ENCODE measurements at places on chromosomes 1 and 21.

DNA sequence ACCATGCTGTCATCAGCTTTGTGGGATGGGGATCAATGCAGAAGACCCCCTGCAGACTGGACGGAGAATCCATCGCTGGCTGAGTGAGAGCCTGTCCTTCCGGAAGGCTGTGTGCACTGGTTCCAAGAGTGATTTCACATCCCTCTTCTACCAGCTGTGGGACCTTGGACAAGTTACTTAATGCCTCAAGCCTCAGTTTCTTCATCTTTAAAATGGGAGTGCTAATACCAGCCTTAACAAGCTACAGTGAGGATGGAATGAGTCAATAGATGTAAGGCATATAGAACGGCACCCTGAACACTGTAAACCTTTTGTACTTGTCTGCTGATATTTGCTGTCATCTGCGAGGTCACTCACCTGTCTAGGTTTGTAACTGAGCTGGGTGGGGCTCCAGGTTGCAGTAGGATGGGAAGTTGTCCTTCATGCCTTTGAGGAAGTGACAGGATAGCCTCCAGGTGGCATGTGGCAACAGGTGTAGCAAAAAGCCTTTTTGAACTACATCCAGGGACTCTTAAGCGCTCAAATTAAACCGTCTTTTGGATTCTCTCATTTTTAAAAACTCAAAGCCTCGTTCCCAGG lies 27.5 kb downstream of the TMEM51 start:
- no peak for DNase-seq

DNA sequence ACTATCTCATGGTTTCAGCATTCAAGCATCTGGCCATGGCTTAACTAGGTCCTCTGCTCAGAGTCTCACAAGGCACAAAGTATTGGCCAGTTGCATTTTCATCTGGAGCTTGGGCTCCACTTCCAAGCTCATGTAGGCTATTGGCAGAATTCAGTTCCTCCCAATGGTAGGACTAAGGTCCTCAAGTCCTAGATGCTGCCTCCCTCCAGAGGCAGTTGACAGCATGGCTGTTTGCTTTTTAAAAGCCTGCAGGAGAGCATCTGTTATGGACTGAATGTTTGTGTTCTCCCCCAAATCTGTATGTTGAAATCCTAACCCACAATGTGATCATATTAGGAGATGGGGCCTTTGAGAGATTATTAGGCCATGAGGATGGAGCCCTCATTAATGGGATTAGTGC lies 38.0 kb upstream of the HLX start:
- DNase-seq, result no peak

DNA sequence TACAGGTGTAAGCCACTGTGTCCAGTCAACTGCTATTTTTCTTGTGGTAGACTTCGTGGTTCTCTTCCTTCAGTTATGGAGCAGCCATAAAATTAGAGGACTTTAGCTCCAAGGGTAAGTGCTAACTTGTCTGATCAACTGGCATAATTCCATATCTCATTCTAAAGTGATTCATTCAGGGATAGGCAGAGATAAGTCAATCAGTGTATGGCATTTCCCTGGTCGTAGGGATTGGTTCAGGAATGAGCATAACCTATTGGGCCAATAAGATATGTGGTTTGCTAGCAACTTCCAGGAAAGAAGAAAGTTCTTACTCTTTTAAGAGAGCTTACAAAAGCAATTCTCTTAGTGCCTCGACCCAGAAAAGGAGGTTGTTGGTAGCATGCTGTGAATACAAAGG lies 4.7 kb upstream of the ZSWIM5 start:
- DNase-seq, result no peak

GRCh38 chr1:153538315-153538821 lies 2.4 kb downstream of the S100A5 start:
- DNase-seq, result no peak

GRCh38 chr1:63935143-63935542 lies 161.3 kb downstream of the ROR1 start:
- DNase-seq, result no peak
